Stimulated activated CD8-positive, alpha-beta memory T cell treated with anti-CD3 and anti-CD28 coated beads, Interleukin-12 subunit alpha, Interleukin-12 subunit beta, amount 100 ng/mL, for 4 hours (primary cell): ENCODE measurements at places on chromosomes 12 and 14.
A peak's percentile ranks its signal among the peaks of the same experiment; 100 is the strongest.

GRCh38 chr12:27123642-27124041 is 41.3 kb upstream of the C12orf71 start:
- DNase-seq = no peak

GRCh38 chr12:98456576-98457573 is 58.5 kb upstream of the TMPO start:
- DNase-seq = peak; percentile 8

GRCh38 chr12:118119449-118119879 is 15.7 kb upstream of the VSIG10 start:
- DNase-seq = no peak

DNA sequence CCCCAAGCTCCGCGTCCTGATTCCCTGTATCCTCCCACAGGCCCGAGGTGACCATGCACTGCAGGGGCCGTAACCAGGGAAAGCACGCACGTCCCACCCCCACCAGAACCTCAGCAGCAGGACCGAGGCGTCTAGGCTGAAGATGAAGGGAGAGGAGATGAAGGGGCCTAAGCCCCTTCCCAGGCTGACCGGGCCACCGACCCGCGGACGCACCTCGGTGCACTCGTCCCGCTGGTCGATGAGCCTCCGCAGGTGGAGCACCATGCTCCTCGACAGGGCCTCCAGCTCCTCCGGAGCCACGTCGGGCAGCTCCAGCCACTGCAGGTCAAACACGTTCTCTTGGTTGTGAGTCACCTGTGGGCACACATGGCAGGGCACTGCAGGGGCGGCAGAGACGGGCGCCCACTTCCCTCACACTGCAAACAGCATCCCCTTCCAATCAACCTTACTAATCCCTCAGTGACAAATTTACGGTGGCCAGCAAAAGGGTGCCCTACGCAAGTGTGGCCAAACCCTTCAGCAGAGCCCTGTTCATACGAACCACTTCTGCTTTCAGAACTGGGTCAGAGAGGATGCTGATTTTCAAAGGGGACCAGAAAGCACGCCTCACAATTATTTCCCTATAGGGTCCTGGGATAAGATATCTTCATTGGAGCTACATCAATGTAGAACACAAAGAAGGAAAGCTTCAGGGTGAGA is 77.8 kb downstream of the CCDC88C start:
- DNase-seq = no peak

GRCh38 chr12:41699658-41700057 is 445.0 kb downstream of the GXYLT1 start:
- DNase-seq = no peak
